ENCODE measurements at places on chromosomes 2 and 18.

- no peak for DNase-seq
These were observed 157.5 kb downstream of the MGAT5 start for GRCh38 chr2:134411279-134411827.

GRCh38 chr18:48611203-48611602, 72.4 kb downstream of the CTIF start:
- no peak for DNase-seq

DNA sequence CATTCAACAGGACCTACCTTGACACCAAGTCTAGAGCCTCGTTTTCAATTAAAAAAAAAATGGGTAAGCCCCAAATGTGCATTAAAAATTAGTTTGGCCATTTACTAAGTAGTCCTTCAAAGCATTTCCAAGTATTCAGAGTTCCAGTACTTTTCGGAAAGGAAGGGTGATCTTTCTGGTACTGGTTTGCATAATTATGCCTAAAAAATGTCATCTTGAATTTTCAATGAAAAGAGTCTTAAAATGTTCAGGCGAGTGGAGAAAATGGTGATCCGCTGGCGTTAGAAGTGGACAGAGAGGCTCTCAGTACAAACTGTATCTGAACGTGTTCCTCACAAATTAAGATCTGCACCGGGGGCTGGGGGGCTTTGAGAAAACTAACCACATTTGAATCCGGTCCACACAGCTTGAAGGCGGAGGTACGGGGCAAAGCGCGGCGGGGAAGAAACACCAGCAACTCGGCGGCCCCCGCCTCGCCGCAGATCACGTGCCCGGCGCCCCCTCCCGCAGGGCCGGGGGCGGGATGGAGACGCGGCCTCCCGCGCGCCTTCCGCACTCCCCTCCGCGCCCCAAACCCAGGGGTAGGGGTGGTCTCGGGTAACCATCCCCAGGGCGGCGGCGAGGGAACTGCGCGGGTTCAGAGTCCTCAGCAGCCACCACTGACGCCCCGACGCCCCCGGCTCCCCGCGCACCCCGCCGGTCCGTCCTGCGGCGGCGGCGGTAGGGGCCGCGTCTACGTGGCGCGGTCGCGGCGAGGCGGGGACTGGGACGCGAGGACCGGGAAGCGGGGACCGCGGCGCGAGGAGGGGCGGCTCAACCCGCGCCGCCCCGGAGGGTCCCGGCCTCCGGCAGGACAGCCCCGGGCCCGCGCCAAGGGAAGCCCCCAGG, 564 bp downstream of the LPIN2 start:
- no peak for DNase-seq

DNA sequence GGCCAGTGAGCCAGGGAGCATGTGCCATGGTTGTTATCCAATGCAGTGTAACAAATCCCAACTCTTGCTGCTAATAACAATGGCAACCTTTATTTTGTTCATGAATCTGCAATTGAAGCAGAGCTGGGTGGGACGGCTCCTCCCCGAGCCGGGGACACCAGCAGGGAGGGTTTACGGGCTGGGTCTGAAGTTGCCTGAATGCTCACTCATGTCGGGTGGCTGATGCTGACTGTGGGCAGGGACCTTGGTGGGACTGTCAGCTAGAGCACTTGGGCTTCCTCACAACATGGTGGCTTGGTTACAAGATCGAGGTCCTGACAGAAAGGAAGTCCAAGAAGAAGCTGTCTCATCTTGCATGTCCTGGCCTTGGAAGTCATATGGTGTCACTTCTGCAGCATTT, 264.5 kb downstream of the NDUFA10 start:
- DNase-seq = no peak

- DNase-seq = no peak
These were observed 535.2 kb downstream of the METTL4 start for GRCh38 chr18:2036086-2036485.

DNA sequence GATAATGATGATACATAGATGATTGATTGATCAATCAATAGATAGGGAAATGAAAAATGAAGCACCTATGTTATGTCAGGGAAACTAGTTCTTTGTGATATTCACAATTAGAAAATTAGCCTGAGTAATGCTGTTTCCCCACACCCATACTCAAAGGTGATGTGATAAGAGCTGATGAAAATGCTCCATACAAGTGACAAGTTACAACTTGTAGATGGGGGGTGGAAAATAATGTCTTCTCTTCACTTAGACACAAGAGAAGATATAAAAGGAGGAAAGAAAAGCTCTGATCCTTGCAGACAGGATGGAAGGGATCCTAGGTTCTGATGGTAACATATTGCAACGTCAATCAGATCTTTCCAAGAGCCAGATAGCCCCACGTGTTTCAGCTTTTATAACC, 365.9 kb downstream of the AKAIN1 start:
- no peak for DNase-seq

DNA sequence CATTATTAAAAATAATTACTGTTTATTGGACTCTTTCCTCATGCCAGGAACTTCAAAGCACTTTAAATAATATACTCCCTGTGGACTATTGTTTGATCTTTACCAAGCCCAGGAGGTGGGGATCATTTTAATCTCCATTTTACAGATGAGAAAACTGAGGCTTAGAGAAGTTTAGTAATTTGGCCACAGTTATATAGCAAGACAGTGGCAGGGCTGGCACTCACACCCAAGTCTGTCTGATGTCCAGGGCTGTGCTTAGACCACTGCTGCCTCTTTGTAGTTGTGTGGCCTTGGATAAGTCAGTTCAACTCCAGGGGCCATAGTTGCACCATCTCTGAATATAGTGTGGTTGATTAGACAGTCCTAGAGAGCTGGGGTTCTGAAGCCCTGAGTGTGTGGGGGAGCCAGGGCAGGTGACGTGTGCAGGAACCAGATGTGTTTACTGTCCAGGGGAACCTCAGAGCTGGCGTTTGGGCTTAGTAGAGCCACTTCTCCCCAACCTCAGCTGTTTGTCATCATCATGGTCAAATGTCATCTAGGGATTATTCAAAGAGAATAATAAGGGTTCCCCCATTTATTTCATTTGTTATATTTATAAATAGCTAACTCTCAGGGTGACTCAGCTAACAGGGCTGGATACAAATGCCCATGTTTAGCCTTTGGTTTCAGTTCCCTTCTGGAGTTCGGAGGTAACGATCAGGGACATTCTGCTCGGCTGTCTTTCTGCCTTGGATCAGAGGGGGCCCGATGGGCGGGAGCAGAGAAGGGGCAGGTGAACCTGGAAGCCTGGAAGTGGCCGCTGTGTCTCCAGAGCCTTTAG, 68.0 kb downstream of the BOLA3 start:
- DNase-seq = no peak

DNA sequence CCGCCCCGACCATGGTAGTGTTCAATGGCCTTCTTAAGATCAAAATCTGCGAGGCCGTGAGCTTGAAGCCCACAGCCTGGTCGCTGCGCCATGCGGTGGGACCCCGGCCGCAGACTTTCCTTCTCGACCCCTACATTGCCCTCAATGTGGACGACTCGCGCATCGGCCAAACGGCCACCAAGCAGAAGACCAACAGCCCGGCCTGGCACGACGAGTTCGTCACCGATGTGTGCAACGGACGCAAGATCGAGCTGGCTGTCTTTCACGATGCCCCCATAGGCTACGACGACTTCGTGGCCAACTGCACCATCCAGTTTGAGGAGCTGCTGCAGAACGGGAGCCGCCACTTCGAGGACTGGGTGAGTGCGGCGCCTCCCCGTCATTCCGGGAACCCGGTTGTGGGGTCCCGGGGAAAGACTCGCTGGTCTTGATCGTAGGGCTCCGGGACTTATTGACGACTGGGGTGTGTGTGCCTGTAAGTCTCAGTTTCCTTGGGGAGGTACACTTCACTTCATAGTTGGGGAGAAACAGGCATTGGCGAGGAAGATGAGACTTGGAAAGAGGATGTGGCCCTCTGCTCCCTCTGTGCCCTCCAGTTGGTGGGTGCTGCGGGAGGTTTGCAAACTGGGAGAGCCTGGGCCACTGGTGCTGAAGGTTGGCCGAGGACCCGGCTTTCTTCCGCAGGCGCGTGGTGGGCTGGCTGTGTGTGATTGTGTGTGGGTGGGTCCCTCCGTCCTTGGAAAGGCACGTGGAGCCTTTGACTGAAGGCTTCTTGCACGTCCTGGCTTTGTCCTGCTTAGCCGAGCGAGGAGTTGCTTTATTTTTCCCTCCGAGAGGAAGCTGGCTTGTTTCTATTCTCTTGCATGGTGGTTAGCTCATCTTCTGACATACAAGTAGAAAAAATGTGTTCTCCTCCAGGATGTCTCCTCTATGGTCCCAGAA, 886 bp downstream of the PRKCE start:
- DNase-seq = no peak

DNA sequence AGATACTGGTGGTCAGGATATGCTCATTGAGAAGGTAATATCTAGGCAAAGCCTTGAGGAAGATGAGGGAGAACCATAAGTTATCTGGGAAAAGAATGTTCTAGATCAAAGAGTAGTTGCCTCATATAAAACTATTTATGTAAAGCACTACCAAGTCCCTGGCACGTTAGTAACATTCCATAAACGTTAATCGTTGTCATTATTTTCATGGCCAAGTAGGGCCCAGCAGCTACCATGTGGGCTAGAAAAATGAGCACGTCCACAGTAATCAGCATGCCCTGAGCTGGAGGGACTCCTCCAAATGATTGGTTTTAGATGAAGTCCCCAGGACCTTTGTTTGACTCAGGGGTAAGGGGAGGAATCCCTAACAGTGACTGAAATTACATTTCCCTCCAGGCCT, 32.7 kb upstream of the AFTPH start:
- no peak for DNase-seq

DNA sequence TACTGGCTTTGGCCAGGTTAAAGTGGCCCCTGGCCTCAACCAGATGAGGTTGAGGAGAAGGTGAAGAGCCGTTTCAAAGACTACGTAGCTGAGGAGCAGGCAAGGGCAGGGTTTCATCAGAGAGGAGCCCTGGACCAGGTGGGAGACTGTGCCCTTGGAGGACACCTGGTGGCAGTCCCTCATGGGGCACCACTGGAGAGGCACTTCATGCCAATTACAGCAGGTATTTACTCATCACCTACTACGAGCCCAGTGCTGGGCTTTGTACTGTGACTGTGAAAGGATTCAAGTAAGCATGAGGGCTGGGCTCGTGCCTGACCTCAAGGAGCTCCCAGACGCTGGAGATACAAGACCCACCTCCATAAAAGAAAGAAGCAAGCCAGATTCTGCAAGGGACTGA, 37.6 kb downstream of the SMAD7 start:
- DNase-seq = no peak

GRCh38 chr2:170815311-170815710, 1.4 kb upstream of the GAD1 start:
- DNase-seq = no peak

- no peak for DNase-seq
These were observed 37.7 kb upstream of the TBC1D8 start for GRCh38 chr2:101188683-101189405.

- DNase-seq = no peak
These were observed 3.6 kb downstream of the B3GNT2 start for GRCh38 chr2:62199392-62200125.

DNA sequence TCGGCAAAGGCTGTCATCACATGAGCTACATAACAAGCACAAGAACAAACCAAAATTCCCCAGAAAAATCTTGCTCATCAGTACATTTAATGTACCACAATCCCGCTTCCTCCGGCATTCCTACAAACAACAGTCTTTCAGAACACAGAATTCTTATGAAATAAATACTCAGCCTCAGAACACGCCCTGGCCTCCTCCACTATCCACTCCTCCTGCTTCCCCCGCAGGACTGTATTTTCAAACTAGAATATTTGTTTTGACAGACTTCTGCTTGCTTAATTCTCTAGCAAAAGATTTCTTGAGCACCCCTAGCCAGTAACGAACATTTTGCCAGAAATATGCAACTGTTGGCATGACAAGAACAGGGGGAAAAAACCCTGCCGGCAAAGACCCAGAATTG, 131.2 kb downstream of the THADA start:
- no peak for DNase-seq

DNA sequence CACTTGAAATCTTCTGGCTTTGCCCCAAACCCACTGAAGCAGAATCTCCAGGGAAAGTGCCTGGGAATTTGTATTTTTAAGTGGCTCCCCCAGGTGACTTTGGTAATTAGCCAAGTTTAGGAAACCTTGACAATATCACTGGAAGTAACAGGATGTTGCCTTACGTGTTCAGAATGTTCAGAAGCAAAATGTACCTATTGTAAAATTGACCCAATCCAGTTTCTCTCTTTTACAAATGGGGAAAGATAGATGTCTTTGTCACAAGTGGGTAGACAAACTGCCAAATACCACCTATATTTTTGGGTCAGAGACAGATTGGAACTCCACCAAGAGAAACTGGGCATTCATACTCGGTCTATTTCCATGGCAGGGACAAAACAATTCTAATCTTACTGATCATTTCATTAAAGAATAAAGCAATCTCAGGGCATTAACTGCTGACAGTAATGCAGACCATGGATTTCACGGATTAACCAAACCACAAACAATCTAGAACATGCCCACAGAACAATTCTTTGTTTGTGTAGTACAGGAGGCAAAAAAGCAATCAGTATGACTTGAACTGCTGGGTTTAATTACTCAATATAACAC, 255.8 kb downstream of the ERBB4 start:
- no peak for DNase-seq

DNA sequence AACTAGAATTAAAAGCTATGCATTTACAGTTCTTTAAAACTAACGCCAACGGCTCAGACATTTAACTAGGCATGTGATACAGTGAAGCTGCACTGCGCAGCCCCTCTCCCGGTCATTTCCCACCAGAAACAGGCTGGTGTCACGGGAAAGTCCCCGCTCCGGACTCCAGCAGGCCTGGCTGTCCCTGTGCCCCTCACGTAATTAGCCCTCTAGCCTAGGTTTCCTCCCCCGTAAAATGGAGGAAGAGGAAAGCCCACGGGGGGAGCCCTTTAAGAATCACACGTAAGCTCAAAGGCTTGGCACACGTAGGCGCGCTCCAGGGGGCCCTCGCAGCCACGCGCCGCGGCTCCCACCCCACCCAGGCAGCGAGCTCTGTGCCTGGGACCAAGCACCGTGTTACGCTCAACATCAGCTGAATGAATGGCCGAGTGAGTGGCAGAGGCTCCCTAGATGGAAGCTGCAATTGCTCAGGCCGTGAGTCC, 48.0 kb downstream of the KCNIP3 start:
- no peak for DNase-seq

DNA sequence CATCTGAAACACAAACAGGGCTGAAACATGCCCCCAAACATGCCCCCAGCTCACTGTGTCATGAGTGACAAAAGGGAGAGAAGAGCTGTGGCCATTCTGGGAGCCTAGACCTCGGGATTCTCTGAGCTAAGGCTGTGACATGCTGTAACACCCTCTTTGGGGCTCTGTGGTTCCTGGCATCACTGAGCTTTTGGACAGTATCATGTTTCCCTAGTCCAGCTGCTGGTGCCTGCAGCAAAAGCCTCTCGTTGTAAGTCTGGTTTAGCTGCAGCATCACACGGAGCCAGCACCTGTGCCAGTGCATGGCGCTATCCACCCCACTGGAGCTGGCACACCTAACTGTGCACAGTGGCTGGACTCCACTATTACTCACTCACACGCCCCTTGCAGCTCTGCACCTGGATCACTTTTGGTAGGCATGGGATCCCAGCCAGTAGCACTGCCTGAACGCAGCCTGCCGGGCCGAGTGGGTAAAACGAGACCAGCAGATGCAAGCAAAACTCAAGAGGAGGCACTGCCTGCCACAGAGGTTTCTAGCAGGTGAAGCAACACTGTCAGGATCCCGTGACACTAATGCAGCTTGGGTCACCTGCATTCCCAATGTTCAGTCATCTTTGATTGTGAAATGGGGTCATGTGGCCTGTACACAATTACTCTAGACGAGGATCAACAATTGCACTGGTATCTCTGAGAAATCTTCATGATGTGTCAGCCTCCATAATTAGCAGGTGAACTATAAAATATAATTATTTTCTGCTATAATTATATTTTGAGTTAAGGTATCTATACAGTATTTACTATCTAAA, 547.2 kb downstream of the ZNF804A start:
- no peak for DNase-seq

- DNase-seq = no peak
These were observed 81.4 kb downstream of the EPAS1 start for GRCh38 chr2:46378616-46379015.
